ENCODE measurements at places on chromosomes 1 and 21.

DNA sequence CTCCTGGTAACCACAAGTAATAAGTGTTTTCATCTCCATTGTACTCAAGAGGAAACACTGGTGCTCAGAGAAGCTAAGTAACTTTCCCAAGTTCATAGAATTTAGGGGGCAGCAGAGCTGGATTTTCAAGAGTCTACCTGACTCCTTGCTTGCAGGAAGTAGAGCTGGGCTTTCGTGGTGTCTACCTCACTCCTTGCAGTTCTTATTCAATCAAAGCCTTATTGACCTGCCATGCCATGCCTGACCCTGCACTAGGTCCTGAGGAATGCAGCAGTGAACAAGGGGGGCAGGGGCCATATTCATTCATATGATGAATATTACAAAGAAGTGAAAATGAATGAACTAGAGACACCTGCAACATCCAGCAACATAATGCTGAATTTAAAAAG lies 93.3 kb downstream of the GLIS1 start:
- H3K27me3 ChIP-seq, result peaks cover 19% of the 10 kb centered on the region
- no peaks in the 10 kb centered on the region for H3K36me3 ChIP-seq
- DNase-seq, result peak; percentile 6
- H3K4me3 ChIP-seq, result no peak overlapping the region

- no peak for DNase-seq
- H3K27ac ChIP-seq, result no peak overlapping the region
- no peaks in the 10 kb centered on the region for H3K27me3 ChIP-seq
- H3K36me3 ChIP-seq, result no peaks in the 10 kb centered on the region
Observed at GRCh38 chr1:100703716-100704115, 15.8 kb upstream of the VCAM1 start.

DNA sequence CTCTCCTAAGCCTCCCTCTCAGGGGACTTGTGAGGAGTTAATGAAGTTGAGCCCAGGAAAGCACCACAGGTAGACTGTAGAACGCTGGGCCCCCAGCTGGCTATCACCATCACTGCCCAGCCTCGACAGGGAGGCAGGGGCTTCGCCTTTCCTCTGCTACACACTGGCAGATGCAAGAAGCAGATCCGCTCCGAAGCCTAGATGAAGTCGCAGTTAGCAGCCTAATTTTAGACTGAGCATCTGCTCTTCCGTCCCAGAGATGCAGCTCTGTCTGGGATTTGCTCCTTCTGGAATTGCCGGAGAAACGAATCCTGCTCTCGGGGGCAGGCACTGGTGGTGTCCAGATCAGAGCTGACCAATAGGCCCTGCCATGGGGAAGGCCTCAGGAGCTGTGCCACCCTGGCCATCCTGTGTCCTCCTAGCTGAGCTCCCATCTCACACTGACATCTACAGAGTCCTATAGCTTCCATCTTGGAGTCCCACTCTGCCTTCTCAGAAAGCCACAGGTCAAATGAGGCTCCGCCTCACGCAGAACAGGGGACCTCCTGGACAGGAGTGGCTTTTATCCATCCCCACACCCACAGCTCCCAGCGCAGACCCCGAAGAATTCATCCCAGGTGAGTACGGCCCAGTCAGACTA lies 186.8 kb upstream of the EDN2 start:
- DNase-seq, result no peak
- H3K27ac ChIP-seq, result no peak overlapping the region
- H3K4me3 ChIP-seq, result no peak overlapping the region

- H3K4me1 ChIP-seq, result peaks cover 42% of the 10 kb centered on the region
- H3K27me3 ChIP-seq, result no peaks in the 10 kb centered on the region
- peaks cover 8% of the 10 kb centered on the region for H3K36me3 ChIP-seq
- H3K4me3 ChIP-seq, result peak overlapping the region; percentile 99
Observed at GRCh38 chr1:42961312-42962091, 2.8 kb upstream of the SLC2A1 start.

DNA sequence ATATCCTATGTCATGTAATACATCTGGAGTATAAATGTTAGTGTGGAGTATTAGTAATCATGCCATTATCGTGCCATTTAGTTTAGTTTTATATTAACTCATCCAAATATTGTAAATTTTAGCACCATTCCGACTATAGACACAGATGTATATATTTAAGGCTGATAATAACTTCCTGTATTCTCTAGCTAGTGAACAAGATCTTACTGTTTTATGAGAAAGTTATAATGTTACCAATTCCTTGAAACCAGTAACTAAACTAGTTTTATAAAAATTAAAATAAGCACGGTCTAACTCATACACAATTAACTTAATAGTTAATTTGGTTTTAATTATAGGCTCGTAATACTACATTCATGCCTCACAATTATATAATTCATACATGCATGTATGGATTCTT lies 808.6 kb downstream of the USP25 start:
- no peaks in the 10 kb centered on the region for H3K36me3 ChIP-seq
- no peak overlapping the region for H3K4me3 ChIP-seq
- peaks cover 11% of the 10 kb centered on the region for H3K4me1 ChIP-seq
- H3K27me3 ChIP-seq, result no peaks in the 10 kb centered on the region
- no peak overlapping the region for H3K27ac ChIP-seq
- DNase-seq, result no peak

DNA sequence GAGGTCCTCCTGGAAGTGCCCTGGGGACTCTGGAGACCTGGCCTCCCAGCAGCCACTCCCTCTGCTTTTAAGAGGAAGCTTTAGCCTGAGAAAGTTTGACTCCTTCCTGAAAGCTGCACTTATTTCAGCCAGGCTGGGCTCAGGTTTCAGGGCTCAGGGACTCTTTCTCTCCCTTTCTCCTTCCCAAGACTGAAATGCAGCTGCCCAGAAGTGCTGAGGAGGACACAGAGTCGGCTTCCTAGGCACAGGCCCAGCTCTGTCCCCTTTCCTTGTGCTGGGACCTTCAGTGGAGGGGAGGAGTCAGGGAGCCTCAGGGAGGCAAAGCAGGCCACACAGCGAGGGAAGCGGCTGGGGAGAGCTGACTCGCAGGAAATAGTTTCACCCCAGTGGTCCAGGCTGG lies 137.3 kb downstream of the NAV1 start:
- peaks cover 8% of the 10 kb centered on the region for H3K36me3 ChIP-seq
- no peaks in the 10 kb centered on the region for H3K27me3 ChIP-seq
- no peak overlapping the region for H3K4me3 ChIP-seq
- peak overlapping the region; percentile 12 for H3K27ac ChIP-seq

DNA sequence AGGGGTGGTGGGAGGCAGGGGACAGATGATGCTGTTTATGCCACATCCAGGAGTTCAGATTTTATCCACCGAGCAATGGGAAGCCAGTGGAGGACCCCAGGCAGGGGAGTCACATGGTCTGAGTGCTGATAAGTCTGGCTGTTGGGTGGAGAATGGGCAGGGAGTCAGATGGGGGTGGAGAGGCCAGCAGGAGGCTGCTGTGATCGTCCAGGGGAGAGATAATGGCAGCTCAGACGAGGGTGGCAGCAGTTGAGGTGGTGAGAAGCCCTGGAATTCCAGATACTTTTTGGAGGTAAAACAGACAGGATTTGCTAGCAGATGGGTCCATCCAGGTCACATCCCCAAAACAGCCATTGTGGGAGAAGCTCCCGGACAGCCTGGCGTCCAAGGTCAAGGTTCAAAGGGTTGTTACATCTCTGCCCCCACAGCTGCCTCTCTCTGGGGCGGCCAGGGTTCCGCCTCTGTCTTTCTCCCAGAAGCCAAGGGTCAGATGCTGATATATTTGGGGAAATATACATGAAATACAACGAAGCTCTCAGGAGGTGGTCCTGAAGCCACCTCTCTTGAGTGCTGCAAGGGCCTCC lies 252.1 kb upstream of the TMEM51 start:
- no peak for DNase-seq
- peaks cover 13% of the 10 kb centered on the region for H3K4me1 ChIP-seq
- H3K27me3 ChIP-seq, result no peaks in the 10 kb centered on the region
- H3K27ac ChIP-seq, result no peak overlapping the region
- H3K4me3 ChIP-seq, result no peak overlapping the region
- H3K36me3 ChIP-seq, result no peaks in the 10 kb centered on the region

- DNase-seq, result no peak
- peaks cover under 1% of the 10 kb centered on the region for H3K27me3 ChIP-seq
- H3K36me3 ChIP-seq, result no peaks in the 10 kb centered on the region
- no peak overlapping the region for H3K27ac ChIP-seq
- no peak overlapping the region for H3K4me3 ChIP-seq
Observed at GRCh38 chr1:20498116-20498515, 9.8 kb downstream of the MUL1 start.

DNA sequence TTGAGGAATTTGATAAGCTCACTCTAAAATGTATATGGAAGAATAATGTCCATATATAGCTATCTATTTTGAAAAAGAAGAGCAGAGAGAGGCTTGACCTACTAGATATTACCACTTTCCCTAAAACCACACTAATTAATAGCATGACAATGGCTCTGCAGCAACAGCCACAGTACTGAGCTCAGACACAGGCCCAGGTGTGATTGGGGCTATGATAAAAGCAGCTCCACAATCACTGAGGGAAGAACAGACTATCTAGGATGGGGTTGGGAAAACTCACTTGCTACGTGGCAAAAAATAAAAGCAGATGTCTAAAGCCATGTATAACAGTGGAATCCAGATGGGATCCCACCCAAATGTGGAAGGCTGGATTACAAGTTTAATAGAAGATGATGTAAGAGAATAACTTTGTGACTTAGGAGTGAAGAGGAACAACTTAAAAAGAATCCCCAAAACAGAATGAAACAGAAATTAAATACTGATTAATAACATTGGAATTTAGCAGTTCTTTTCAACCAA lies 80.8 kb upstream of the RAB4A start:
- H3K36me3 ChIP-seq, result no peaks in the 10 kb centered on the region
- H3K27ac ChIP-seq, result no peak overlapping the region
- no peak overlapping the region for H3K4me3 ChIP-seq

DNA sequence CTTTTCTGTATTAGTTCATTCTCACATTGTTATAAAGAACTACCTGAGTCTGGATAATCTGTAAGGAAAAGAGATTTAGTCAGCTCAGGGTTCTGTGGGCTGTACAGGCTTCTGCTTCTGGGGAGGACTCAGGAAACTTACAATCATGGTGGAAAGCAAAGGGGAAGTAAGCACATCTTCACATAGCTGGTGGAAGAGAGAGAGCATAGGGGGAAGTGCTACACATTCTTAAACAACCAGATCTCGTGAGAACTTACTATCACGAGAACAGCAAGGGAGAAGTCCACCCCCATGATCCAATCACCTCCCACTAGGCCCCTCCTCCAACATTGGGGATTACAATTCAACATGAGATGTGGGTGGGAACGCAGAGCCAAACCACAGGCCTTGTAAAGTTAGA lies 37.9 kb upstream of the AHCTF1 start:
- no peak overlapping the region for H3K27ac ChIP-seq
- H3K4me1 ChIP-seq, result no peaks in the 10 kb centered on the region
- no peak for DNase-seq
- H3K4me3 ChIP-seq, result no peak overlapping the region

GRCh38 chr1:98373056-98373455 lies 288.5 kb upstream of the SNX7 start:
- H3K27me3 ChIP-seq, result no peaks in the 10 kb centered on the region
- H3K36me3 ChIP-seq, result no peaks in the 10 kb centered on the region
- DNase-seq, result no peak

GRCh38 chr21:27423038-27423437 lies 456.1 kb upstream of the ADAMTS5 start:
- peaks cover 4% of the 10 kb centered on the region for H3K4me1 ChIP-seq
- no peaks in the 10 kb centered on the region for H3K27me3 ChIP-seq
- H3K4me3 ChIP-seq, result no peak overlapping the region
- H3K27ac ChIP-seq, result no peak overlapping the region
- DNase-seq, result no peak
